Ovary (tissue), 10 donors: ENCODE measurements at places on chromosomes 1 and 21. TPM values are rescaled to one million over a fixed set of nuclear protein-coding genes. Genes with fewer than 3 reads are reported as not detected.

SDHB gene
- 66.0 TPM for polyA plus RNA-seq

LCE2C gene
- polyA plus RNA-seq = not detected

GRCh38 chr1:214446772-214447556, 104.4 kb downstream of the PTPN14 start:
- no peaks in the 10 kb centered on the region for H3K36me3 ChIP-seq
- DNase-seq = no peak
- no peaks in the 10 kb centered on the region for H3K27me3 ChIP-seq
- no peak overlapping the region for H3K4me3 ChIP-seq

- no peaks in the 10 kb centered on the region for H3K36me3 ChIP-seq
- no peaks in the 10 kb centered on the region for H3K4me1 ChIP-seq
- H3K4me3 ChIP-seq = no peak overlapping the region
- no peak for DNase-seq
- no peak overlapping the region for H3K27ac ChIP-seq
Observed at GRCh38 chr1:3021801-3022401, 634 bp downstream of the ACTRT2 start.

DNA sequence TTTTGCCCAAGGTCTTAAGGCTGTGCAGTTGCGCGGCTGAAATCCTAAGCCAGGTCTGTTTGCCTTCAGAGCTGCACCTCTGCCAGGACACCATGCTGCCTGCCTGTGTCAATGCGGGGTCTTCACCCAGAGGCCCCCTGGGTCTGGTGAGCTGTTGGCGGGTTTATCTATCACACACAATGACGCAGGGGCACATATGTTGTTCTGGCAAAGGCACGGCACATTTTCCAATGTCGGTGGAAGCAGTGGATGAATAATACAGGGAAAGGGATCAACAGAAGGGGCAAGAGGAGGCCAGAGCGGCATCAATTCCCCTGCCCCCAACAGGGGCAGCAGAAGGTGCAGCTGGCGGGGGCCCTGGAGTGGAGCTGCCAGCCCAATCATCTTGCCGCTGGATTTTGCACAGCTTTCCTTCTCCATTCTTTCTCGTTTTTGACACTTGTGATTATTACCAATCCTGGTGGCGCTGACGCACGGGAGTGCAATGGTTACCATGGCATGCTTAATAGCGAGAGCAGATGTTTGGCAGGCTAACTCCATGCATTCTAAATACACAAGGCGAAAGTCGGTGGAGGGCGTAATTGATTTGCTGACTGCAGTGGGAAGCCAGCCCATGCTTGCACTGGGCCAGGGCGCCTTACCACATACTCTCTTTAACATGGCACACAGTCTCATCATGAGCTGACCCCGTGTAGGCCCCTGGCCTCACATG, 45.8 kb upstream of the CYP2J2 start:
- H3K36me3 ChIP-seq = no peaks in the 10 kb centered on the region
- H3K4me3 ChIP-seq = no peak overlapping the region
- H3K27ac ChIP-seq = no peak overlapping the region
- no peaks in the 10 kb centered on the region for H3K4me1 ChIP-seq

DNA sequence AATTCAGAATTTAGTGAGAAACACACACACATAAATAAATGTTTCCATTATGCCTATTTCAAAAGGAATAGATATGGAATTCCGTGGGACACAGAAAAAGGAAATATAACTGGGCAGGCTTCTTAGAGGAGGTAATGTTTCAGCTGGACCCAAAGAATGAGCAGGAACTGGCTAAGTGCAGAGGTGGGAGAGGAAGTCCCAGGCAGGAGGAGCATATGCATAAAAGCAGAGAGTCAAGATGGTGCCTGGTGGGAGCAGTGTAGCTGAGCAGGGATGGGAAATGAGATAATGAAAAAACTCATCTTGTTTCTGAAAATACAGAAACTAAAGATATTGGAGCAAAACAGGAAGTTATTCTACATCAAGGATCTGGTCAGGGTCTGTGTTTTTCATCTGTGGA, 115.2 kb upstream of the MAGI3 start:
- no peaks in the 10 kb centered on the region for H3K36me3 ChIP-seq
- no peaks in the 10 kb centered on the region for H3K4me1 ChIP-seq
- no peak overlapping the region for H3K27ac ChIP-seq
- no peak overlapping the region for H3K4me3 ChIP-seq
- DNase-seq = no peak

DNA sequence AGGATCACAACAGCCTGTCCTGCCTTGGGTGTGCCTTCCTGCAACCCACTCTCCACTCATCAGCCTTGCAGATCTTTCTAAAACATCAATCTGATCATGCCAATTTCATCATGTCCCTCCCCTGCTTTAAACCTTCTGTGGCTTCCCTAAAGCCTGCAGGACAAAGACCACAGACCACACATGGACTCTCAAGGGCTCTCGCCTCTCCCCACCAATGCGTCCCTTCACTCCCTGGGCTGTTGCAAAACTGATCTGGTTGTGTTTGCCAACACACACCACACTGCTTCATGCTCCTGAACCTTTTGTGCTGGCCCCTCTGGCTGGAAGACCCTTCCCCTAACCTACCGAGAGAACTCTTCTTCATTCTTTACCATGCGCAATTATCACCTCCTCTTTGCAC, 72.4 kb downstream of the ITPKB start:
- no peak overlapping the region for H3K27ac ChIP-seq
- DNase-seq = no peak
- H3K4me1 ChIP-seq = peaks cover 21% of the 10 kb centered on the region
- H3K36me3 ChIP-seq = no peaks in the 10 kb centered on the region

SSU72 gene
- 72.3 TPM for polyA plus RNA-seq

PTPRF gene
- polyA plus RNA-seq = 24.4 TPM

GRCh38 chr1:163410073-163410999, 88.6 kb downstream of the NUF2 start:
- no peak overlapping the region for H3K4me3 ChIP-seq
- no peak for DNase-seq
- H3K4me1 ChIP-seq = no peaks in the 10 kb centered on the region
- no peak overlapping the region for H3K27ac ChIP-seq

GRCh38 chr1:119662034-119662437, 14.0 kb upstream of the ZNF697 start:
- H3K27ac ChIP-seq = no peak overlapping the region

DNA sequence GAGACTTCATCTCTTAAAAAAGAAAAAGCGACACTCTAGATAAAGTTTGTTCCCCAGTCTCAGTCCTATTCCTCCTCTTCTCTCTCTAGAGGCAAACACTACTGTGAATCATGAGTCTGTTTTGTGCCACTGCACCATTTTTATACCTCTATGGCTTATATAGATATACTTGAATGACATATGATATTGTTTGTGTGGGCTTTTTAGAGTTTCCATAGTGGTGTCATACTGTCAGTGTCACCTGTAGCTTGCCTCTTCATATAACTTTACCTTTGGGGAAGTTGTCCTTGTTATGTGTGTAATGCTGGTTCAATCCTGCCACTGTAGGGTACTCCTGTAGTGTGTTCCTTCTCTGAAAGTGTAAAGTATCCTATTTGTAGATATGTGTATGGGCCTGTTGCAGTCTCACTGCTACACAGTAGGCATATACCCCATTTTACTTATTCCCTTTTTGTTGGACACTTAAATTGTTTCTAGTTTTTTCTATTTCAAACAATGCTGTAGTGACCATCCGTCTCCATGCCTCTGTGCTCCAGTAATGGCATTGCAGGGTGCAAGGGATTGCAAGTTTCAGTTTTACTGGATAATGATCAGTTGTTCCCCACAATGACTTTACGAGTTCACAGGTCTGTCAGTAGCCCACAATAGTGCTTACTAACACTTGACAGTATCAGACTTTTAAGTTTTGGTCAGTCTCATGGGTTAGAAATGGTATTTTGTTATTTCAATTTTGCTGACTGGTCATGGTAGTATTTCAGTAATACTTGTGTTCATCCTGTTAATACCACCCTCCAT, 2.7 kb downstream of the PRMT2 start:
- H3K4me3 ChIP-seq = no peak overlapping the region
- H3K27ac ChIP-seq = no peak overlapping the region
- DNase-seq = no peak
- H3K27me3 ChIP-seq = no peaks in the 10 kb centered on the region

DNA sequence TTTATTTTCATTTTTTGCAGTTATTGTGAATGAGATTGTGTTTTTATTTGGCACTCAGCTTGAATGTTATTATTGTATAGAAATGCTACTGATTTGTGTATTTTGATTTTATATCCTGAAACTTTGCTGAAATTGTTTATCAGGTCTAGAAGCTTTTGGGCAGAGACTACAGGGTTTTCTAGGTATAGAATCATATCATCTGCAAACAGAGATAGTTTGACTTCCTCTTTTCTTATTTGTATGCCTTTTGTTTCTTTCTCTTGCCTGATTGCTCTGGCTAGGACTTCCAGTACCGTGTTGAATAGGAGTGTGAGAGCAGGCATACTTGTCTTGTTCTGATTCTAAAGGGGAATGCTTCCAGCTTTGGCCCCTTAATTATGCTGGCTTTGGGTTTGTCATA, 27.3 kb downstream of the ZNF691 start:
- no peaks in the 10 kb centered on the region for H3K36me3 ChIP-seq
- H3K27ac ChIP-seq = no peak overlapping the region
- no peaks in the 10 kb centered on the region for H3K27me3 ChIP-seq
- H3K4me1 ChIP-seq = no peaks in the 10 kb centered on the region
- DNase-seq = no peak
- no peak overlapping the region for H3K4me3 ChIP-seq
